ENCODE measurements at places on chromosomes 6 and 20.

- DNase-seq = peak; percentile 62
Measured at GRCh38 chr6:90264561-90264960, 32.1 kb downstream of the BACH2 start.

- no peak for DNase-seq
Measured at GRCh38 chr6:31328355-31328960, 28.5 kb downstream of the HLA-B start.

GRCh38 chr6:13488015-13488895, 855 bp upstream of the GFOD1 start:
- no peak for DNase-seq

GRCh38 chr20:23293689-23294088, 56.9 kb upstream of the NXT1 start:
- no peak for DNase-seq

- DNase-seq = peak; percentile 4
Measured at GRCh38 chr6:156857573-156857972, 80.4 kb downstream of the ARID1B start.

DNA sequence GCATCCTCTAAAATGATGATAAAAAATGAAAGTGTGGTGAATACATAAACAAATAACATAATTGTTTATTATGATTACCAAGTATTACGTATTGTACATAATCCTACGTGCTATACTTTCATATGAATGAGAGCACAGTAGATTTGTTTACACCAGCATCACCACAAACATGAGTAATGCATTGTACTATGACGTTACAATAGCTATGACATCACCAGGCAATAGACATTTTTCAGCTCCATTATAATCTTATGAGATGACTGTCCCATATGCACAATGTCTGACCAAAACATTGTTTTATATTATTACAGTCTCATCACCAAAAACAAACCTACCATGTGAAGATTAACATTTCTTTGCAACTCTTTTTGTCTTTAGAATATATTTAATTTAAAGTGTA, 225.7 kb upstream of the TENT5A start:
- DNase-seq = no peak

GRCh38 chr20:16098890-16099639, 474.2 kb downstream of the KIF16B start:
- DNase-seq = no peak
